ENCODE measurements at places on chromosomes 1 and 21. TPM values are rescaled to one million over a fixed set of nuclear protein-coding genes. Genes with fewer than 3 reads are reported as not detected.

DNA sequence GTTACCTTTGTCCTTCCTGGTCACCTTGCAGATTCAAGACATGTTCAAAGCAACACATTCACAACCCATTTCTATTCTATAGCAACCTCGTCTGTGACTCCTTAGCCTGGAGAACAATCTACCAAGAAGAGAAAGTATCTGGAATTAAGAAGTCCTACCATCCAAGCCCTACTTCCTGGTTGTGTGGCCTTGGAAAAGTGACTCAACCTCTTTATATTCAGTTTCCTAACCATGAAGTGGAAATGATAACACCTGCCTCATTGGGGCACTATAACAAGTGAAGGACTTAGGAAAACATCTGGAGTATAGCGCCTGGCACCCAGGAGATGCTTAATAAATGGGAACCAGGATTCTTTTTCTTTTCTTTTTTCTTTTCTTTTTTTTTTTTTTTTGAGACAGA lies 36.5 kb upstream of the SRRM1 start:
- DNase-seq: no peak

- DNase-seq: no peak
Measured at GRCh38 chr1:234962340-234962989, 166.2 kb downstream of the TOMM20 start.

DNA sequence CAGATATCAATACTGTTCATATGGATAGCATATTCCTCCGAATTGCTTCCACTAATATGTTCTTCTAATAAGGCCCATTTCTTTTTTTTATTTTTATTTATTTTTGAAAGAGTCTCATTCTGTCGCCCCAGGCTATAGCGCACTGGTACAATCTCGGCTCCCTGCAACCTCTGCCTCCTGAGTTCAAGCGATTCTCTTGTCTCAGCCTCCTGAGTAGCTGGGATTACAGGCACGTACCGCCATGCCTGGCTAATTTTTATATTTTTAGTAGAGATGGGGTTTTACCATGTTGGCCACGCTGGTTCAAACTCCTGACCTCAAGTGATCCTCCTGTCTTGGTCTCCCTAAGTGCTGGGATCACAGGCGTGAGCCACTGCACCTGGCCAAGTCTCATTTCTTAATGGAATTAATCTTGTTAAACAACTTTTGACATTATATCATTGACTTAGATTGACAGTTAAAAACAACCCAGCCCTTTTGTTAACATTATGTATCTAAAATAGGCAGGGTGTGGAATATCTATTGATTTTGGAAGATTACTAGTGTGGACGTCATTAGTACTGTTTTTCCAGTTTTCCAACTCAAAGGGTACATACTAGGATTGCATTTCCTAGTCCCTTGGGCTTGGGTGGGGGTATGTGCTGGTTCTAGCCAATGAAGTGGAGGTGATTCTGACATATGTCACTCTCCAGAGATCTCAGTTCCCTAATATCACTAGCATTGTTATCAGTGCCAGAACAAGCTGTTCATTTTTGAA lies 281.4 kb downstream of the GRIK1 start:
- DNase-seq: no peak

GRCh38 chr1:41411229-41411628 lies 50.0 kb downstream of the FOXO6 start:
- DNase-seq: no peak

DNA sequence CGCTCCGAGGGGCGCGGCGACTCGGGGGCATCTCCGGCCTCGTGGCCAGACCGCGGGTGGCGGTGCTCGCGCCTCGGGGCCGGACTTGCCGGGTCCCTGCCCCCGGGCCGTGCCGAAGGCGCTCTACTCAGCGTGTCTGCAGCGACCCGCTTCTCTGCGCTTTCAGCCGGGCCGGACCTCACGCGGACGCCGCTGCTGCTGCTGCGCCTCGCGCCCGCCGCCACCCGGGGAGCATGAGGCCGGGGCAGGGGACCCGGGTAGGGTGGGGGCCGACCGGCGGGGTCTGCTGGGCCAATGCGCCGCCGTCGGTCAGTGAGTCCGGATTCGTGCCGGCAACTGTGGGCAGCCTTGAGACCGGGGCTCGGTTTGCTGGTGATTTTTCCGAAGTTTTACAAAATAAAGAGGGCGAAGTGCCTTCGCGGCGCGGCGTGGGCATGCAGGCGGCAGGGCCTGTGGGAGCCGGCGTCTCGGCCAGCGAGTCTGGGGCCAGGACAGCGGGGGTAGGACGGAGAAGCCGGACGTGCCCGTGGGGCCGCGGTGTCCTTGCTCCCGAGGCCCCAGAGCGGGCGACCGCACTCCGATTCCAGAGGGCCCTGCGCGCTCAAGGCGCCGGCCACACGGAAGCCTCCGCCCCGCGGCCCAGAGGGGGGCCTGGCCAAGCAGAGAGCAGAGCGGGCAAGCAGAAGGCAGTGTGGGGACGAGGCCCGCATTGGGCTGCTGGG lies 749 bp downstream of the FAM163A start:
- DNase-seq: peak; percentile 48

DNA sequence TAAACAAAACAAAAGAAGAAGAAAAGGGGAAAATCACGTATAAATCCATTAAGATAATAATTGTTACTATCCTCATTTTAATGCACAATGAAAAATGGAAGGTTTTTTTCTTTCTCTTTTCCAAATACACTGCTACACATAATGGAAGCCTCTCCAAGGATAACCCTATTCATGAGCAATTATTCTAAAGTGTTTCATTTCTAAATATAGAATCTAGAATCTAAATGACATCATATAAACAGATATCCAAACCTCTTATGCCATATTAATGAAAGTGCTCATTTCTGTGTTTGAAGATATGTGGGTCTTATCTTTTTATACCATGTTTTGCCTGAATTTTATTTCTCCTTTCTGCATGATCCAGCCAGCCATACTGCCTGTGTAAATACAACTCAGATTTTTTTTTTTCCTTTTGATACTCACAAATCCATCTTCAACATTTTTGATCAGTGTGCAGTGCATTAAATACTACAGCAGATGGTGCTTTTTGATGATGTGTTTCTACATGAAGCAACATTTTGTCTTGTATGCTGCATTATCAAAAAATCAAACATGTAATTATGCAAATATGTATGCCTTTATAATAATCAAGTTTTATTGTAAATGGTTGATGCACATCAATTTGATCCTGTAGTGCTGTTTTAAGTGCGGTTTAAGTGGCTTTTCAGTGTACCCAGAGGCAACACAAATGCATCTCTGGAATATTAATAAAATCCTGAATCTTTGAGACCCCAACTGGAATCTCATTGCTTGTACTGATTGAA lies 625.6 kb upstream of the PTBP2 start:
- DNase-seq: no peak

DNA sequence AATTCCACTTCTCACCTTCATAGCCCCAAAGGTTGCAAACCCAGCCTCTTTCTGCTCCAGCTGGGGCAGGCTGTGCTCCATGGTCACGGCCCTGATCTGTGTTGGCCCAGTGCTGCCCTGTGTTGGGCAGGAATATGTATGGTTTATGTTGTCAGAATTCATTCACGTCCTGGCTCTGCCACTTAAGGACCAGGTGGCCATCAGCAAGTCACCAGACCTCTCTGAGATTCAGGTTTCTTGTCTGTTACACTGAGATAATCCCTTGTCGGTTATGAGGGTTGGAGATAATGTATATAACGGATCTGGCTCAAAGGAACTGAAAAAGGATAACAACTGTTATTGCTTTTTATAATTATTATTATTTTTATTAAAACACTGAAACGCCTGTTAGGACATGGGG lies 39.1 kb upstream of the SELENON start:
- no peak for DNase-seq

- peak; percentile 18 for DNase-seq
Measured at GRCh38 chr1:22529901-22530621, 33.2 kb upstream of the EPHA8 start.

DNA sequence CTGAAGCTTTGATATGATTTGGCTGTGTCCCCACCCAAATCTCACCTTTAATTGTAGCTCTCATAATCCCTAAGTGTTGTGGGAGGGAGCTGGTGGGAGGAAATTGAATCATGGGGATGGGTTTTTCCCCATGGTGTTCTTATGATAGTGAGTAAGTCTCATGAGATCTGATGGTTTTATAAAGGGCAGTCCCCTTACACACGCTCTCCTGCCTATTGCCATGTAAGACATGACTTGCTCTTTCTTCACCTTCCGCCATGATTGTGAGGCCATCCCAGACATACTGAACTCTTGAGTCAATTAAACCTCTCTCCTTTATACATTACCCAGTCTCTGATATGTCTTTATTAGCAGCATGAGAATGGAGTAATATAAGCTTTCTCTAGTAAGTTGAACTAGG lies 261.9 kb downstream of the HLX start:
- no peak for DNase-seq

GRCh38 chr21:22346576-22346975 lies 1348.4 kb downstream of the NCAM2 start:
- DNase-seq: no peak

Gene XKR8
- total RNA-seq: 17.2 TPM

Gene PROX1
- total RNA-seq: 0.83 TPM

Gene ADGRL4
- 0.63 TPM for total RNA-seq

Gene DCST1
- total RNA-seq: not detected

Gene SPRR1A
- total RNA-seq: not detected

Gene PTPN22
- not detected for total RNA-seq

Gene ELK4
- total RNA-seq: 31.2 TPM

Gene KCNT2
- 8.4 TPM for total RNA-seq

Gene CRYAA
- not detected for total RNA-seq
